ENCODE measurements at places on chromosomes 12 and 14.

GRCh38 chr12:30822385-30823155, 67.8 kb upstream of the CAPRIN2 start:
- no peak for DNase-seq

DNA sequence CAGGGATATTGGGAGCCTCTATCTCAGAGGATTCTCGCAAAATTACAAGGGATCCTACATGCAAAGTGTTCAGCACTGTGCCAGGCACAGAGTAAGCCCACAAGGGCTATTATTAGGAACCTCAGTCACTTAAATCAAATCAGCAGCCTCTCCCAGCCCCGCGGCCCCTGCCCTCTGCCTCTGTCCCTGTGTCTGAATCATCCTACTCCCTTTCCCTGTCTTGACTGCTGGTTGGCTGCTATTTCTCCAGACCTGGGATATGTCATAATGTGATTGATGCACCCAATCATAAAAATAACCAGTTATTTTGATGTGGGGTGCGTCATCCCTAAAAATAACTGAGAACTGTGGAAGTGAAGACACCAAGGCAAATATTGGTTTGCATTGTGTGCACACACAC, 176.3 kb downstream of the KSR2 start:
- DNase-seq = no peak

- no peak for DNase-seq
These were observed 32.0 kb upstream of the CFAP54 start for GRCh38 chr12:96457191-96457930.

GRCh38 chr14:104678346-104678745, 11.1 kb upstream of the INF2 start:
- no peak for DNase-seq

DNA sequence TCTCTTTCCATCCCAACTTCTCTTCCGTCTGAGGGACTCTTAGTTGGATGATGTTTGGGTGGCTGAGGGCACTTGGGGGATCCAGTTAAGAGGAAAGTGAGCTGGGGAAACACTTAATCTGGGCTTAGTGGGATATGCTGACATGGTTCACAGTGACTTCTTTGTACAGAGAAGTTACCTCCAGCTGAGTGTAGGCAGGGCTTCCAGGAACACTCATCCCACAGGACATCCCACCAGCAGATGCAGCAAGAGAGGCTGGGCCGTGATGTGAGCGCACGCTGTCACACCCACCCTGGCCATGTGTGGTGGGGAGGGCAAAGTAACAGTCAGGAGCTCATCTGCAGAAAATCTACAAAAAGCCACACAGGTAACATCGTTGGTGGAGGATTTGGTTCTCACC, 832 bp upstream of the CACNA2D4 start:
- DNase-seq = no peak

- no peak for DNase-seq
These were observed 103.0 kb downstream of the FSCB start for GRCh38 chr14:44404036-44404435.

DNA sequence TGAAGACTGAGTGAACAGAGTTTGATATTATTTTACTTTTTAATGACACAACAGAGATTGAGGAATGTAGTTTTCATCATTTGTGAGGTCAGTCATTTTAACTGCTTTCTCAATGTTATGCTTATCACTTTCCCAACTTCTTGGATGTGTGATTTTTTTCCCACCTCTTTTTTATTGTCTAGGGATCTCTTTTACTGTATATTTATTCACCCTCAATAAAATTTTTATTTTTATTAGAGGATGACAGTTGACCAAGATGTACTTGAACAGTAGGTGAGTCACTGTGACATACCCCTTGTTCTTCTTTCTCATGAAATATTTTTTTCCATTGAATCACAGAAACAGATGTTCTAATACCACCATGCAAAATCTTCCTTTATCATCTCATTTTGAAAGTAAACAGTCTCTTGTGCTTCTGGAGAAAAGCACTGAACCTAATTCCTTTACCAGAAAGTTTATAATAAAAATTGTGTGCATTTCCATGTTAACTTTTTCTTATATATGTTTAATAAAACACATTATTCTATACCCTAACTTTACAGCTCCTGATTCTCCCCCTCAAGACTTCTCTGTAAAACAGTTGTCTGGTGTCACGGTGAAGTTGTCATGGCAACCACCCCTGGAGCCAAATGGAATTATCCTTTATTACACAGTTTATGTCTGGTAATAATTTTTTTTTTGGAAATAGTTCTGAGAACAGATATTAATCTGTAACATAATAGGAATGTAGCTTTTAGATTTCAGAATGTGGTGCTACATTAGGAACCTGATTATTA, 65.9 kb downstream of the PTPRQ start:
- DNase-seq = no peak

DNA sequence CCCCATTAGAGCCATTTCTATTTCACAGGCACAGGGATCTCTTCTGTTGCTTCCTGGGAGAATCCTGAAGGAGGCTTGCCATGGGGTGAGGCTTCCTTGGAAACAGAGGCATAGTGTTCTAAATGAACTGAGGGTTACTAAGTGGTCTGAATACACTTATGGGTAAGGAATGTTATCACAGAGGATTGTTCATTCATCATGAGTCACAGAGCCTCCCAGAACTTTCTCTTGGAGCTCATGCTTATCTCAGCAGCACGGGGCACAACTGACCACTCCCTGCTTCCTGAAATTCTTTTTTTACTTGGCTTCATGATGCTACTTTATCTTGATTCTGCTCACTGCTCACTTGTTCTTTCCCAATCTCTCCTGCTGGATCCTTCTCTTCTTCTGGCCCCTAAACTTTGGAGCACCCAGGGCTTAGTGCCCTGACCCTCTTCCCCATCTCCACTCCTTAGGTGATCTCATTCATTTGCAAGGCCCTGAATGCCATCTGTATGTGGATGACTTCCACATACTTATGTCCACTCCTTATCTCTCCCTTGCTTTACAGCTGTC, 57.9 kb downstream of the ANO6 start:
- no peak for DNase-seq

- DNase-seq = no peak
These were observed 6.6 kb upstream of the HOXC13 start for GRCh38 chr12:53931844-53932581.

- no peak for DNase-seq
These were observed 5.0 kb downstream of the PAX9 start for GRCh38 chr14:36666416-36667206.

DNA sequence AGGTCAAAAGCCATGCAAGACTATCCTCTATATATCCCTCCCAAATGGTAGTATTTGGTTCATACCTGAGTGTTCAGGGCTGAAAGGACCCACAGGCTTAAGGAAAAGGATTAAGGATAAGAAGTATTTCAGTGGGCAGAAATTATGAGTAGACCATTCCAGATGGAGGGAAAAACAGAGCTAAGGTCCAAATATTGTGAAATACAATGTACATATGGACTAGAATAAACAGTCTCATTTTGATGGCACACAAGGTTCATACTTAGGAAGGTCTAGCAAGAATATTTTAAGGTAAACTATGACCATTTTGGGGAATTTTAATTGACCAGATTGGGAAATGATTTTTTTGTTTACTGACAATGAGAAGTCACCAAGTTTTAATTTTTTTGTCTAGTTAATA, 124.6 kb downstream of the PRKD1 start:
- DNase-seq = no peak

DNA sequence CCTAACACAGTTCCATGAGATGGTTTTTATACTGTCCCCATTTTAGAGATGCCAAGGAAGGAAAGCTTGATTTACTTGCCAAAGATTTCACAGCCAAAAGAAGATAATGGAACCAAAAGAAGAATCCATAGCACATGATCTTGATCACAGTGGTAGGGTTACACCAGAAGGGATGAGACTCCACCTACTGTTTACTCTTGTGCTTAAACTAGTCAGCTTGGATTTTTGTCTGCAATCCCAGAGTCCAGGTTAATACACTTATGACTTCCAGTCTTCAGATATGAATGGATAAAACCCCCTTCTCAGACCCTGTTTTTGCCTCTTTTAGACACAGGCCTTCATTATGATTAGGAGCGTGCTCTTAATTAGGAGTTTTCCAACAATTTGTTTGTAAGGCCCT, 454.2 kb downstream of the AEBP2 start:
- DNase-seq = no peak
